ENCODE measurements at places on chromosomes 6 and 20.

GRCh38 chr6:7419065-7419464 is 29.5 kb downstream of the RIOK1 start:
- DNase-seq: peak; percentile 61

- no peak for DNase-seq
Measured at GRCh38 chr20:5772704-5773103, 22.5 kb downstream of the SHLD1 start.

DNA sequence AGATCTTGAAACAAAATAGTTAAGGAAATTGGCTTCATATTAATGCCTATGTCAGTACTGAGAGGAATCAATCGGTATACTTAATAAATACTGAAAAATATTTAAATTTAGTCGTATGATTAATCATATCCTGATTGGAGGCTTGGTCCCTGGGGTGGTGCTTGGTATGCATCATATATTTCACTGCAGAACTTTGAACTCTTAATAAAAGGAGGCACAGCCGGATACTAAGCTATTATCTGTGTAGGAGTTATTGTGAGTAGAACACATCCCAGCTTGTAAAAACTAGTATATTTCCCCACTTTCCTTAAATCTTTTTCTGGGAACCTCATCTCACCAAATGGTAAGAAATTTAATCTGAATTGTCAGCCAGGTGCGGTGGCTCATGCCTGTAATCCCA is 42.4 kb upstream of the SCAF8 start:
- DNase-seq: no peak

GRCh38 chr6:110618591-110619267 is 142.3 kb upstream of the SLC22A16 start:
- peak; percentile 22 for DNase-seq

GRCh38 chr6:53815381-53816119 is 20.7 kb downstream of the LRRC1 start:
- DNase-seq: peak; percentile 51

- peak; percentile 50 for DNase-seq
Measured at GRCh38 chr6:45566882-45567281, 189.1 kb upstream of the SUPT3H start.

DNA sequence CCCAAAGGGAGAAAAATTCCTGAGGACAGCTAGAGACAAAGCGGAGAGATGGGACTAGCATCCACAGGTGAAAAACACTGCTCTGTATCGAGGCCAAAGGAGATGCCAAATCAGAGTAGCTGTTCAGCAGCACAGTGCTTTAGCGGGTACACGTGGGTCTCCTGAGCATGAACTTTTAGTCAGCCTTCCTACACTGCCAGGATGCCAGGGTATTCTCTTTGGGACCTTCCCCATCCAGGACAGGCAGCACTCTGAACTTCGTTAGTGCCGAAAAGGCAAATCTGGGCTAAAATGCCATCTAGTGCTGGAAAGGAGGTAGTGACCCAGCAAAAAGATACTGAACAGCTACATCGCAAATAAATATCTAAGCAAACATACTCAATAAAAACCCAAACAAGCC is 64.9 kb downstream of the C6orf58 start:
- peak; percentile 39 for DNase-seq

- no peak for DNase-seq
Measured at GRCh38 chr6:45531999-45532595, 154.4 kb upstream of the SUPT3H start.

GRCh38 chr6:131729550-131729949 is 18.7 kb upstream of the CTAGE9 start:
- no peak for DNase-seq

DNA sequence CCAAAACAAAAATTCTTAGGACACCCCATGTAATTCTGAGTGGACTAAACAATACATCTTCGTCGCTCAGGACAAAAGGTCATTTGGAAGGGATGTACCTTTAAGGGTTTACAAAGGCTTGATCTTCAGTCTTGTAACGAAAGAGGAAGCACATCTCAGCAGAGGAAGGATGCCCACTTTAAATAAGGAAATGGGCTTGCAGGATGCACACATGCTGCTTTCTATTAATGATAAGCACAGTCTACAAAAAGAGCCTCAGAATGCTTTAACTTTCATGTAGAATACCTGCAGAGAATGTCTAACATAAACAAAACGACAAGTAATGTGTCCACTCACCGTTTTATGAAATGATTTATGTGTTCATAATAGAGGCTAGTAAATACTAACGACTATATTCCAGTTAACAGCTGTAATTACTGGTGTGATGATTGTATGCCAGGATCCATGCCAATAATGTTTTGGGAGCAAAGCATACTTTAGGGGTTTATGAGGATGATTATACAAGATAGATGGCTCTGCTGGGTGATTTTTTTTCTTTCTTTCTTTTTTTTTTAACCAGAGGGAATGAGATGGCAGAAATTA is 216.9 kb downstream of the GMDS start:
- no peak for DNase-seq

DNA sequence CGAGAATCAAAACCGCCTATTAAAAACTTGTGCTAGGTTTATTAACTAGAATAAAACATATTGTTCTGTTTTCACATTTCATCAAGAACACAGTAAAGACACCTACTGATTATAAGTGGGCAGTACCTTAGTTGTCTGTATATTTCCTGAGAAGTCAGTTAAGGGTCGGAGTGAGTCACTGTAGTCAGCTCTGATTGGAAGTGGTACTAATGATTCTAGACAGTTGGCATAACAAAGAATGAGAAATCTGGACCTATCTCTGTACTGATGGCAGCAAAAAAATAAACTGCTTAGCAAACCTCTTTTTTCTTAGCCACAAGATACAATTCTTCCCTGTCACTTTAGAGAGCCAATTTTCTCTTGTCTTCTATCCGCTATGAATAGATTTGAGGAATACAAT is 387.3 kb upstream of the ADGRB3 start:
- no peak for DNase-seq

- peak; percentile 96 for DNase-seq
Measured at GRCh38 chr6:75204217-75204958, 1.5 kb downstream of the COL12A1 start.

DNA sequence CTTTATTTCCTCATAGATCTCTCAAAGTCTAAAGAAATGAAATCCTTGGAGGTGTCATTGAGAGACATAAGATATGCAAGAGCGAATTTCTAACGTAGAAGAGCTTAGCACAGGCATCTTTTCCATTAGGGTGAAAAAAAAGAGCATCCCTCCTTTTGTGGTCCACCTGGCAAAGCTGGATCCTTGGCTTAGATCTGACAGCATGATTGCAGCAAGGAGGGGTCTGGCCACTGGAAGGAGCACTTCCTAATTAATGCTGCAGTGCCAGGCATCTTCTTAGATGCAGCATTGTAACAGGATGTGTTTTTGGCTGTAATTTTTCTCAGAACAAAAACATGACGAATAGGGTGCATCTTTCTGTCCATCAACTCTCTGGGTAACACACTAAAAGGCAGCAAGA is 60.1 kb upstream of the TFAP2D start:
- DNase-seq: no peak

GRCh38 chr6:63806573-63806913 is 170.9 kb downstream of the PHF3 start:
- no peak for DNase-seq

GRCh38 chr6:17965397-17965796 is 22.0 kb downstream of the KIF13A start:
- peak; percentile 75 for DNase-seq

GRCh38 chr6:135904666-135905065 is 53.2 kb downstream of the PDE7B start:
- DNase-seq: peak; percentile 54

- DNase-seq: peak; percentile 57
Measured at GRCh38 chr6:74720923-74721322, 484.9 kb downstream of the COL12A1 start.

DNA sequence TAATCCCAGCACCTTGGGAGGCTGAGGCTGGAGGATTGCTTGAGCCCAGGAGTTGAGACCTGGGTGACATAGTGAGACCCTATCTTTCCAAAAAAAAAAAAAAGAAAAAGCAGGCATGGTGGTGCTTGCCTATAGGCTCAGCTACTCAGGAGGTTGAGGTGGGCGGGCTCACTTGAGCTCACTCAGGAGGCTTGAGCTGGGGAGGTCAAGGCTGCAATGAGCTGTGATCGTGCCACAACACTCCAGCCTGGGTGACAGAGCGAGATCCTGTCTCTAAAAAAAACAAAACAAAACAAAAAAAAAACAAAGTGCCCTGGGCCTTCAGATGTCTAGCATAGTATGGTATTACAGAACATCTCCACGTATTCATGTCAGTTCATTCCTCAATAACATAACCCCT is 42.9 kb downstream of the ZFAND3 start:
- no peak for DNase-seq

DNA sequence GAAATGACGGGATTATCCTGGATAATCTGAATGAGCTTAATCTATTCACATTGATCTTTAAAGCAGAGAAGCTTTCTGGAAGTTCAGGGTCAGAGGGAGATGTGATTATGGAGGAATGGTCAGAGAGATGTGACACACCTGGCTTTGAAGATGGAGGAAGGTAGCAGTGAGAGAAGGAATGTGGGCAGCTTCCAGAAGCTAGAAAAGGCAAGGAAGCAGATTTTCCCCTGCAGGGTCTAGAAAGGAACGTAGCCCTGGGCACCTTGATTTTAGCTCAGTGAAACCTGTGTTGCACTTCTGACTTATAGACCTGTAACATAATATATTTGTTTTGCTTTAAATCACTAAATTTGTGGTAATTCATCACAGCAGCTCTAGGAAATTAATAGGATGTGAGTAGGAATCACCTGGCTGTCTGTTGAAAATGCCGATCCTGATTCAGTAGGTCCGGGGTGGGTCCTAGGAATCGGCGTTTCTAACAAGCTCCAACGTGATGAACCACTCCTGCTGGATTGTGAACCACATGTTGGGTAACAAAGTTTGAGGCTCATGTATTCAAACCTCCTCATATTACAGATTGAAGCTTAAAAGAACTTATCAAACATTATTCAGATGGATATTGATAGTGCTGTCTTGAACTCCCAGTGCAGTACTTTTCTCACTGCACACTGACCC is 157.0 kb downstream of the GJA1 start:
- no peak for DNase-seq

DNA sequence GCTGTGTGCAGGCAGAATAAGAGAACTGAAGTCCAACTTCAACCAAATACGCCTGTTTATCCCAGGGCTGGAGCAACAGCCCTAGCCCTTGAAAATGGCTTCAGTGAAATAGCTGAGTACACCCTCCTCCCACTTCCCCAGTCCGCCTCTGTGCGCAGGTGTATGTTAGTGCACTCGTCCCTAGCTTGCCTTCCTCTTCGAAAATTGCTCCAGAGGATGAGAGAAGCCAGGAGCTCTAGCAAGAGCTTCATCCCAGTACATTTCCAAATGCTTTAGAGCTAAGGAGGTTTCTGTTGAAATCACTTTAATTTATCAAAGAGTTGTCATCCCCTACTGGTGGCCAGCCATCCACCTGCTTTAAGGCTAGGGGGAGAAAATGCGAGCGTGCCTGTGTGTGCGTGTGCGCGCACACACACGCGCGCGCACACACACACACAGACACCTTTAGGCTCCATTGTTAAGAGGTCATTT is 5.4 kb upstream of the POU3F2 start:
- DNase-seq: no peak

- no peak for DNase-seq
Measured at GRCh38 chr6:167700199-167700598, 126.5 kb upstream of the AFDN start.

DNA sequence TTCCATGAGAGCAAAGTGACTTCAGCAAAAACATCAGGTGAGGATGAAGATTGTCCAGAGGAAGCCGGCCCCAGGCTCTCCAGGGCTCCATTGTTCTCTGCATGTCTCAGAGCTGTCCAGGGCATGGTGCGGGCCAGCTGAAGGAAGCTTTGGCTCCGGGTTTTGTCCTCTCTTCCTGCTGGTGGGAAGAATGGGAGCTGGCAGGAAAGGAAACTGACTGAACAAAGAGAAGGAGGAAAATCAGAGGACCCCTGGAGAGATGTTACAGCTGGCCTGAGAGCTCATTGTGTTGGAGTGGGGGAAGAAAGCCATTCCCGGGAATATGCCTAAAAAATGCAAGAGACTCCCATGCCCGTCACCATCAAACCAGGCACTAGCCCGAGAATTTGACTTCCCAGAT is 27.1 kb downstream of the PRND start:
- no peak for DNase-seq

DNA sequence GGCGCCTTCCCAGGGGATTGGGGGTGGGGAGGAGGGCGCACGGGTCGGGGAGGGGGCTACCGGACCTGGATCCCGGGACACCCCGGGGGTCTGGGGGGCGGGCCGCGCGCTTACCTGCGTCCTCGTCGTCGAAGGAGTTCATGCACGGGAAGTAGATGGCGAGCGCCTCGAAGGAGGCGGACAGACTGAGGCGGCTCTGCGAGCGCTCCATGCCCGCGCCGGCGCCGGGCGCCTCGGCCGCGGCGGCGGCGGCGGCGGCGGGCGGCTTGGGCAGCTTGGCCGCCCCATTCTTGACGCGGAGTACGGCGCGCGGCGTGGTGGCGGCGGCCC is 320 bp downstream of the RIMS4 start:
- no peak for DNase-seq

DNA sequence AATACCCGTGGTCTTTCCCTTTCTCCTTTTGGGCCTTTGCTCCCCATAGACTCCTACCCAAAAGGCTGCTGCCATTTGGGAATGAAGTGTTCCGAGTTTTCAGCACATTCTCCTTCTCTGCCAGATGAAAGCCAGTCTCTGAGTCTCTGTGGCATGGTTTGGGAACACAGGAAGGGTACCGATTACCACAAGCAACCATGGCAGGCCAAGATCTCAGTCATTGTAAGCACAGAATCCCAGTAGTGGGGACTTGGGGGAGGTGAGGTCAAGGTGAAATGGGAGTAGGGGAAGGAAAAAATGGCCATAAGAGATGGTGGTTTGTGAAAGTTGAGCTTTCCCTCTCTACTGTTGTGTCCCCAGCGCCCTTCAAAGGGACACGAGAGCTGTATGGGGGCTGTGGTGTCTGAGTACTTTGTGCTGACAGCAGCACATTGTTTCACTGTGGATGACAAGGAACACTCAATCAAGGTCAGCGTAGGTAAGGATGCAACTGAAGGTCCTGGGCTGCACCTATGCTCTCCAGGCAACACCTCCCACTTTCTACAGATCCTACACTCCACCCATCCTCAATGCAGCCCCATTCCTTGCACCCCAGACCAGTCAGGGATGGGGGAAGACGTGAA is 4.1 kb downstream of the CFB start:
- DNase-seq: no peak

GRCh38 chr6:149439626-149440025 is 39.6 kb downstream of the SUMO4 start:
- DNase-seq: no peak

DNA sequence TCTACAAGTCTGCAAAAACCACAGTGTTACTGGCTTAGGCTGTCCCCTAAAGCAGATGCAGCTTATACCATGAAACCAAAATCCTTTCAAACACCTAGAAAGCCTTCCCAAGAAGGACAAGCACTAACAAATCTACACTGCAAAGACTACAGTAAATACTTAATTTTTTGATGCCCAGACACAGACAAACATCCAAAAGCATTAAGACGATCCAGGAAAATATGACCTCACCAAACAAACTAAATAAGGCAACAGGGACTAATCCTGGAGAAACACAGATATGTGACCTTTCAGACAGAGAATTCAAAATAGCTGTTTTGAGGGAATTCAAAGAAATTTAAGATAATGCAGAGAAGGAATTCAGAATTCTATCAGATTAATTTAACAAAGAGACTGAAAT is 423.5 kb downstream of the COL12A1 start:
- DNase-seq: no peak

- DNase-seq: no peak
Measured at GRCh38 chr6:139625998-139626975, 251.8 kb upstream of the CITED2 start.

- no peak for DNase-seq
Measured at GRCh38 chr6:106359959-106360409, 533 bp upstream of the CRYBG1 start.

- DNase-seq: no peak
Measured at GRCh38 chr6:121764493-121764892, 329.0 kb downstream of the GJA1 start.
